ENCODE measurements at places on chromosomes 3 and 15.

- DNase-seq: no peak
Measured at GRCh38 chr3:197562398-197563251, 6.9 kb upstream of the BDH1 start.

GRCh38 chr15:74748322-74748946 lies at the start of gene CYP1A2:
CYP1A2 (plus strand) TSS chr15:74748845; CDS start chr15:74749739, 894 bp downstream.
- no peak for DNase-seq

- no peak for DNase-seq
Measured at GRCh38 chr3:177657243-177657642, 460.0 kb upstream of the TBL1XR1 start.

GRCh38 chr3:38397320-38397719 lies 50.7 kb downstream of the XYLB start:
- no peak for DNase-seq

GRCh38 chr15:59570315-59570714 lies 41.3 kb upstream of the GCNT3 start:
- DNase-seq: no peak
